ENCODE measurements at places on chromosomes 4 and X. TPM values are rescaled to one million over a fixed set of nuclear protein-coding genes. Genes with fewer than 3 reads are reported as not detected.

The KCND1 gene
- total RNA-seq = 1.1 TPM

The CHRDL1 gene
- total RNA-seq = 0.74 TPM

The BST1 gene
- total RNA-seq = 0.60 TPM

The MUC7 gene
- not detected for total RNA-seq

The MTHFD2L gene
- 9.2 TPM for total RNA-seq

The SLC10A6 gene
- not detected for total RNA-seq

The DCAF12L2 gene
- total RNA-seq = 0.99 TPM

The XPNPEP2 gene
- not detected for total RNA-seq

The ZIC3 gene
- 2.4 TPM for total RNA-seq

The KLHL8 gene
- 3.8 TPM for total RNA-seq

The SSX1 gene
- total RNA-seq = not detected

The MAGEA9B gene
- total RNA-seq = not detected

The SPANXN3 gene
- total RNA-seq = not detected

The COL4A6 gene
- 72.1 TPM for total RNA-seq

The LRIT3 gene
- 0.15 TPM for total RNA-seq

The IL13RA2 gene
- not detected for total RNA-seq

The AREG gene
- total RNA-seq = not detected
